Heart left ventricle (tissue), 16 donors: ENCODE measurements at places on chromosomes 12 and 14. TPM values are rescaled to one million over a fixed set of nuclear protein-coding genes. Genes with fewer than 3 reads are reported as not detected.

WNK1 gene
- total RNA-seq = 318 TPM

DNA sequence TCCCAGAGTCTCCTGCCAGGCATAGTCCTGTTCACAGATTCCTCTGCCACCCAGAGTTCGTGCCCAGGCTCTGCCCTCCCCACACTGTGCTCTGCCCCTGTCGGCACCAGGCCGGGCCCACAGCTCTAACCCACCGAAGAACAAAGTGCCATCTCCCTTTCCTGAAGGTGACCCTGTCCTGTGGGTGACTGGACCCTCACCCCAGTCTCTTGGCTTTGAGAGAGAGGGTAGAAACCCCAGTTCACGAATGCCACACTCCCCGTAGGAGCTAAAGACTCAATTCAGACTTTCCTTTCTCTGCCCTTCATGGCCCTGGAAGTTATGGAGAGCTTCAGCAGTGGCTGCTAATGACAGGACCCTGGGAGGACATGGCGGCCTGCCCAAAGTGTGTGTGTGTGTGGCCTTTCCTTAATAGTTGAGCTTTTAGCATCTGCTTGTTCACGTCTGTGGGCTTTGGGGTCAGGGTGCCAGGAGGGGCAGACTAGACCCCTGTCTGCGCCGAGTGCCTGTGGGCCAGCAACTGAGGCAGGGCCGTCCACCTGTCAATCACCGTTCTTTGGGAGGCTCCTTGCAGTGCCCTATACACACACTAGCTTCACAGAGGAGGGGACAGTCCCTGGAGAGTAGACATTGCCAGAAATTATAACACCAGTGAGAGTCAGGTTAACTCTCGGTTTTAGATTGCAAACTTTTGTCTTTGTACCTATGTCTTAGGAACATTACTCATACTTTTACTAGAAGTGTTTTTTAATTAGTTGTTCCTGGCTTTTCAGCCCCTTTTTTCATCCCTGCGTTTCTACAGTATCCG, 84.6 kb upstream of the DYNC1H1 start:
- DNase-seq = no peak
- H3K27me3 ChIP-seq = no peaks in the 10 kb centered on the region
- peaks cover 8% of the 10 kb centered on the region for H3K4me1 ChIP-seq
- H3K4me3 ChIP-seq = no peak overlapping the region
- peak overlapping the region; percentile 75 for H3K27ac ChIP-seq
- H3K36me3 ChIP-seq = peaks cover 15% of the 10 kb centered on the region

DNA sequence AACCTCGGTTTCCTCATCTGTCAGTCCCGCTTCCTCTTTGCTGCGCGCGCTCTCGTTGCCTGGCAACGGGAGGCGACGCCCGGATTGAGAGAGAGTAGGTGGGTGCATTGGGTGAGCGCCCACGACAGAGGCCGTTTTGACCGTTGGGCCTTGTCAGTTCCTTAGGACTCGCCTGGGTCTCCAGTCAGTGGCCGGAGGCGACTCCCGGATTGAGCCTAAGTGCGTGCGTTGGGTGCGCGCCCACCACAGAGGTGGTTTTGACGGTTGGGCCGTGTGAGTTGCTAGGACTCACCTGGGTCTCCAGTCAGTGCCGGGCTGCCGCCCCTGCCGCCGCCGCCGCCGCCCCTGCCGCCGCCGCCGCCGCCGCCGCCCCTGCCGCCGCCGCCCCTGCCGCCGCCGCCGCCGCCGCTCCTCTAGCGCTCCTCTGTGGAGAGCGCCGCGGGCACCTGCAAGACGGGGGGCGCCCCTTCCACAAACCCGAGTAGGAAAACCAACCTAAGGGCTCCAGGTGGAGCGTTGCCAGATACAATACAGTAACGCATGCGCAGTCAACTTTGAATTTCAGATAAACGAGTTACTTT, 37.2 kb downstream of the APOBEC1 start:
- H3K4me3 ChIP-seq = no peak overlapping the region
- H3K27ac ChIP-seq = no peak overlapping the region
- no peaks in the 10 kb centered on the region for H3K4me1 ChIP-seq
- no peak for DNase-seq
- no peaks in the 10 kb centered on the region for H3K36me3 ChIP-seq

- H3K4me3 ChIP-seq = no peak overlapping the region
- H3K27ac ChIP-seq = no peak overlapping the region
- H3K27me3 ChIP-seq = no peaks in the 10 kb centered on the region
- H3K36me3 ChIP-seq = no peaks in the 10 kb centered on the region
- DNase-seq = no peak
- H3K4me1 ChIP-seq = peaks cover 17% of the 10 kb centered on the region
Observed at GRCh38 chr12:90995010-90995409, 9.8 kb downstream of the EPYC start.

- H3K27ac ChIP-seq = no peak overlapping the region
- H3K36me3 ChIP-seq = no peaks in the 10 kb centered on the region
- H3K4me3 ChIP-seq = no peak overlapping the region
- no peak for DNase-seq
- no peaks in the 10 kb centered on the region for H3K27me3 ChIP-seq
Observed at GRCh38 chr14:29553427-29553826, 374.2 kb downstream of the PRKD1 start.

GALNT16 gene
- total RNA-seq = 51.3 TPM
